ENCODE measurements at places on chromosomes 16 and 17.

GRCh38 chr16:10616756-10617640 is 36.6 kb upstream of the EMP2 start:
- DNase-seq: peak; percentile 69

- no peak for DNase-seq
Observed at GRCh38 chr16:20944861-20945574, 44.4 kb downstream of the LYRM1 start.

- no peak for DNase-seq
Observed at GRCh38 chr16:86470964-86471363, 39.4 kb upstream of the FOXF1 start.

DNA sequence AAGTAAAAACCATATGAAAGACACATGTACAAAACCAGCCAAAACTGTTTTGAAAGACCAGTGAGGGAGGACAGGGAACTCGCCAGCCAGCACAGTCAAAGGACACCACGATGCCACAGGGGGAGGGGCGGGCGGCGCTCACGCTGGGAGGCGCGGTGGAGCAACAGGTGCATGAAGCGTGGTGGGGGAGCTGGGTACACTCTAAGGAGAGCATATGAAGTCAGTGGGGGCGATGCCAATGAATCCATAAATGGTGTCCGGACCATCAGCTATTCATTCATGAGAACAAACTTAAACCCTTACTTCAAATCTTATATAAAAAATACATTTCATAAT is 101.0 kb upstream of the DNAH17 start:
- DNase-seq: no peak

- no peak for DNase-seq
Observed at GRCh38 chr17:71464241-71464640, 656.6 kb upstream of the SOX9 start.

DNA sequence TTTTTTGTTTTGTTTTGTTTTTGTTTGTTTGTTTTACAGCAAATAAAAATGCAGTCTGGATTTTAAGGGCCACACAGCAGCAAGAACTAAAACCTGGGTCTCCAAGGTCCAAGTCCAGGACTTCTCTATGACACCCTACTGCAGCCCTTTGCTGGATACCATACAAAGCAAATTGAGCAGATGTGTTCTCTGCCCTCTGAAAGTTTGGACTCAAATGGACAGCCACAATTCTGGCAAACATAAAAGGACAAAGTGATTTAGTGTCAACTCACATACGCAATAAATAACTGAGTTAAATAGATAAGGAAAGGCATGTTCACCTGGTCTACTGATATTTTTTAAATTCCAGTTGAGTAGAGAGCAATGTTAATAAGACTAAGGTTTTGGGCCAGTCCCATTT is 7.7 kb upstream of the ZNF652 start:
- DNase-seq: no peak

DNA sequence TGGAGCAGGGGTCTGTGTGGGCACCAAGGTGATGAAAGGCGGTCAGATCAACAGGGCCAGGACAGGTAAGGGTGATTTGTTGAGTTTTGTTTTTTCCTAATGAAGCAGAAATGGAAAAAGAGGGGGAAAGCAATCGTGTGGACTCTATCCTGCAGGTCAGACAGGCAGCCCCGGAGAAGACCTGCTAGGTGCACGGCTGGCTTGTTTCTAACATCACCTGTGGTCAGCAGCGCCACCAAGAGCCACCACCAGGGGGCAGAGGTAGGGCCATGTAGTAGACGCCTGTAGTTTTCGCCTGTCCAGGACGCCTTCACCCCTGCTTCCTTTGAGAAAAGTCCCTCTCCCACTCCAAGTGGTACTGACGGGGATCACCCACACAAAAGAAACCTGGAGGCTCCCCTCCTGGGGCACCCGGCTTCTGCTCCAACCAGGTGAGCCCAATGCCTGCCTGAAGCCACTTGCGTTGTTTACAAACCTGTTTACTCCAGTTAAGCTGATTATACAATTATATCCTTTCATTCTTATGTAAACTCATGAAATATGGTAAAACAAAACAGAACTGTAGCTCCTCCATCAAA is 54.2 kb upstream of the SEC14L1 start:
- peak; percentile 79 for DNase-seq

DNA sequence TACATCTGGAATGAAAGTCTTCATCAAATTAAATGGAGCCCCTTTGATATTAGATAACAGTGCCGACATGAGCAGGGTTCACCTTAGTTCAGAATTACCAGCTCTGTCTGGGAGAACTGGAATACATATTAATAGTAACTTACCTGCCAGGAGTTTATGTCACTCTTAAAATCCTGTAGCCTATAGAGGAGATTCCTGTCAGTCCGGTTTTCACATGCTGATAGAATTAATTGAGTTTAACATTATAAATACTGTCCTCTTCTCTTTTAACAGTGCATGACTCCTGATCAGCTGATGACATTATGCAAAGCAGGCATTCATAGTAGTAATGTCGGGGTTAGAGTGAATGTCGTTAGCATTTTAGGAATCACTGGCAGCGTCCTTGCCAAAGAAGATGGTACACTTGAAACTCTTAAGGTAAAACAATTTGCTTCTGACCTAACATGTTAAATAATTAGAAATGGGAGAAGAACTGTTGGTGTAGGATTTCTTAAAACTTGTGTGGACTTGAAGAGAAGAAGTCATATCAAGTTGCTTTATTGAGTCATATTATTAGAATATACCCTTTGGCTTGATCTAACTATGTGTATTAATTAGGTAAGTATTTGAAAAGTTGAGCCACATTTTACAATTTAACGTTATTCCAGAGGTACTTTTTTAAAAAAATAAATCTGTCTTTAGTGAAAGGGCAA is 34.3 kb downstream of the HEATR3 start:
- no peak for DNase-seq

DNA sequence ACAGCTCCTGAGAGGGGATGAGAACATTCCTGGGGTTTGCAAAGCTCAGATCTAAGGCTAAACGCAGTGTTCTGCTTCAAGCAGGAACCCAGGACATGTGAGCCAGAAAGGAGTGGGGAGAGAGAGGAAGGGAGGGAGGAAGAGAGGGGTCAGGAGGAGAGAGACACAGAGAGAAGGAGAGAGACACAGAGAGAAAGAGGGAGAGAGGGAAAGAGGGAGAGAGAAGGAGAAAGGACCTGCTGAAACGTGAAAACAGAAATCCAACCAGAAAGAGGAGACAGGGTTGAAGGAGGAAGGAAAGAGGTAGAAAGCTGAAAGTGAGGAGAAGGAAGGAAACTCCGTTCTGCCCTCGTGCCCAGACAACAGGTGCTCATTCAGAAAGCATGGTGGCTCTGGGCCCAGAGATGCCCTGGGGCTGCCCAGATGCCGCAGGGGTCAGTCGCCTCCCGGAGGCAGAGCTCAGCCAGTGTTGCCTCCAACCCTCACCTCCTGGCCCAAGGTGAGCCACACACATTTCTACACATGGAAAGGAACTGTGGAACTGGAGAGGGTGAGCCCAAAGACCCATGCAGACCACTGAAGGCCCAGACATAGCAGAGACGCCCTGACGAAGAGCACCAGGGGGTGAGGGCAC is 49.0 kb upstream of the ENPP7 start:
- DNase-seq: no peak

DNA sequence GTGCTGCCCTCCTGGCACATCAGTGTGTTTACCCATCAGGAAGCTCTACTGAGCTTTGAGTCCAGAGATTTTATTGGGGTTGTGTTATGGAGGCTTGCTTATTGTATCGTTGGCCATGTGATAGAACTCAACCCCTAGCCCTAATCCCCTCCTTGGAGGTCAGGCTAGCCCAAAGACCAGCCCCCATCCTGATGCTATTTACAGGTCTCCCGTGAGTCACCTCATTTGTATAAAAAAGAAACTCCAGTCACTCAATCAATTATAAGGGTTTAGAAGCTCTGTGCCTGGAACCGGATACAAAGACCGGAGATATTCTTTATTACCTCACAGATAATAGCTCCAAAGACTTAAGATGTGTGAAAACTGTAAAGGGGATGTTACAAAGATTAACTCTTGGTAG is 405.9 kb downstream of the CNTNAP4 start:
- no peak for DNase-seq

DNA sequence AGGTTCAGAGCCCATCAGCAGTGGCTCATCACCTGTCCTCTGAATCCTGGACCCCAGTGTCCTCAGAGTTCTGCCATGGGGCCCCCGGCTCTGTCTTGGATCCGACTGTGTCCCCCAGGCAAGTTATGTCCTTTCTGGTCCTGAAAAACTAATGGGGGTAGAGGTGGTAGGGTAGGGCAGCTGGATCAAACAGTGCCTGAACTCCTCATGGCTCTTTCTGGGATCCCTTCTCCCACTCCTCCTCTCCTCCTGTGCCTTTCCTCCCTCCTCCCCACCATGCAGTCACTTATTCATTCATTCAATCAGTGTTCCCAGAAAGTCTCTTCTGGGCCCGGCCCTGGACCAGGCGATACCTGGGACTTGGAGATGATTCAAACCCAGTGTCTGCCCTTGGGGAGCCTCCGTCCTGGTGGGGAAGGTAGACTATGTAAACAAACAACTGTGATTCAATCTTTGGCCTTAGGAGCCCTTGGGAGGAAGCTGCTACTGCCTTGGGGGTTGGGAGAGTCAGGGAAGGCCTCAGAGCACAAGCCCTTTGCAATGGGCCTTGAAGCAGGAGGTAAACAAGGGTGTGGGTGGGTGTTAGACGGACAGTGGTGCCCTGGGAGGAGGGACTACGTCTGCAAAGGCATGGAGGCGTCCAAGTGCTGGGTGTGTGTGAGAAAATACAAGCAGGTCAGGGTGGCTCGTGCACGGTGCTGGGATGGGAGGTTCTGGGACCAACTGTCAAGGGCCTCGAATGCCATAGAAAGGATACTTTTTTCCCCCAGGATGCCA is 6.4 kb upstream of the FAM83G start:
- no peak for DNase-seq

DNA sequence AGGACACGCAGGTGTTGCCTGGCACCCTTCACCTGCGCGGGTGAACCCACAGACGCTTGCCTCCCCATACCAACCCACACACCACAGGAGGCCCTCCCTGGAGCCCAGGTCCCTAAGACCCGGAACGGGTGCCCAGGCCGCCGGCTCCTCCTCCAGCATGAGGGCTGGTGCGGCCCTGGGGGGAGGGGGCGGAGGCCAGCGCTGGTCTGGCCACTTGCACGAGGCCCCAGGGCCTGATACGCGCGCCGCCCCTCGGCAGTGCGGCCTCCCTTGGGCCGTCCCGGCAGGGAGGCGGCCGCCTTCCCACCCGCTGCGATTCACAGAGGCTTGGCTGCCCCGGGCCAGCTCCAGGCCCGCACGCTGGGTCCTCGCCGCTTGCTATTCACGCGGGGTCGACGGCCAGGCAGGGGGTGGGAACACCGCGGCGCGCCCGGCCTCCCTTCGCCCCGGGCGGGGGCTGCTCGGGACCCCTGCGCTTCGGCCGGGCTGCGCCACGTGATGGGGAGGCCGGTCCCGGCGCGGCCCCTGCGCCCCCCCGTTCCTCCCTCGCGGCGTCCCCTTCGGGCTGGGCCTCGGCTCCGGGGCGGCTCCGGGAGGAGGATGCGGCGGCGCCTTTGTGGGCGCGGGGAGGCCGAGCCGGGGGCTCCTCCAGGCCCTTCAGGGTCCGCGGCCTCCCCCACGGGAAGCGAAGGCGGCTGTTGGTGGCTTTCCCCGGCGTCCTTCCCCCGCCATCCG is 685 bp downstream of the FASN start:
- DNase-seq: peak; percentile 71

DNA sequence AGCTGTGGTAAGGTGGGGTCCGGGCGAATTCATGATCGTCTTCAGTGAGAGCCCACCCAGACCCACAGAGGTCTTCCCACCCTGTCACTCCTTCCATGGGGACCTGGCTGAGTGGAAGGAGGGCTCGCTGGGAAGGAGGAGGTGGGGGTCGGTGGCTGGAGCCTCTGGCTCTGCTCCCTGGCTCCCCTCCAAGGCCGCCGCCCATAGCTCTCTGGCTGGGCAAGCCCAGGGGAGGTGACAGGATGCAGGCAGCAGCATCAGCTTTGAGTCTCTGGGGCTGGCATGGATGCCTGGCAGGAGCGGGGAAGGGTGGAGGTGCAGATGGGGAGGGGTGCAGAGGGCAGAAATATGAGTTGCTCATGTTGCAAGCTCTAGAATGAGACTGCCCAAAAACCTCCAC is 147.0 kb downstream of the ENGASE start:
- no peak for DNase-seq

- no peak for DNase-seq
Observed at GRCh38 chr17:27888067-27888466, 5.1 kb downstream of the LYRM9 start.

DNA sequence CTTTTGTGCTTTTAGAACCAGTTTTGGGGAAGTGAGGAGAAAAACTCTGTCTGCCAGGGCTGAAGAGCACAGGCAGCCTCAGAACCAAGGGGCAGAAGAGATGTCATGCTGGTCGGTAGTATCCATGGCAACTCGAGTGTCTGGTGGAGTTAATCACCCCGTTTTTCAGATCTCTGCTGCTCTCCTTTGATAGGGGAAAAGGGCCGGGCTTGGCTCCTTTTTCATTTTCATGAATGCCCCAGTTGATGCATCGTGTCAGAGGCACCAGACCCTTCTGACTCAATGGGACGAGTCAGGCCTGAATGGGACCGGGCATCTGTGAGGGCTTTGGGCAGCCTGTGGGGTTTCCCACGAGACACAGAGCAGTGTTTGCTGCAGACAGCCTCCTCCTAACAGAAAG is 304.6 kb downstream of the ABCC12 start:
- no peak for DNase-seq

DNA sequence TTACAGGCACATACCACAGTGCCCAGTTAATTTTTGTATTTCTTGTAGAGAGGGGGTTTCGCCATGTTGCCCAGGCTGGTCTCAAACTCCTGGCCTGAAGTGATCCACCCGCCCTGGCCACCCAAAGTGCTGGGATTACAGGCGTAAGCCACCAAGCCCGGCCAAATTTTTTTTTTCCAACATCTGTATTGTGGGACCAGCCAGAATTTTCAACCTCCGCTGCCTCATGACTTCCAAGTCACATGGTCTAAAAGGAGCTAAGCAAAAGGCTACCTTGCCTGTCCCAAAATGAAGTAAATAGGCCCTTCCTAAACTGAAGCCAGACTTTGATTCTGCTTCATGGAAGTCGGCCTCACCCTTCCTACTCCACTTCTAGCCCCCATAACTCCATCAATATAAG is 4.2 kb upstream of the SPAG7 start:
- DNase-seq: no peak

GRCh38 chr17:43040655-43041054 is 15.6 kb downstream of the RND2 start:
- DNase-seq: no peak

GRCh38 chr17:55062921-55063320 is 94.4 kb downstream of the STXBP4 start:
- DNase-seq: peak; percentile 16

DNA sequence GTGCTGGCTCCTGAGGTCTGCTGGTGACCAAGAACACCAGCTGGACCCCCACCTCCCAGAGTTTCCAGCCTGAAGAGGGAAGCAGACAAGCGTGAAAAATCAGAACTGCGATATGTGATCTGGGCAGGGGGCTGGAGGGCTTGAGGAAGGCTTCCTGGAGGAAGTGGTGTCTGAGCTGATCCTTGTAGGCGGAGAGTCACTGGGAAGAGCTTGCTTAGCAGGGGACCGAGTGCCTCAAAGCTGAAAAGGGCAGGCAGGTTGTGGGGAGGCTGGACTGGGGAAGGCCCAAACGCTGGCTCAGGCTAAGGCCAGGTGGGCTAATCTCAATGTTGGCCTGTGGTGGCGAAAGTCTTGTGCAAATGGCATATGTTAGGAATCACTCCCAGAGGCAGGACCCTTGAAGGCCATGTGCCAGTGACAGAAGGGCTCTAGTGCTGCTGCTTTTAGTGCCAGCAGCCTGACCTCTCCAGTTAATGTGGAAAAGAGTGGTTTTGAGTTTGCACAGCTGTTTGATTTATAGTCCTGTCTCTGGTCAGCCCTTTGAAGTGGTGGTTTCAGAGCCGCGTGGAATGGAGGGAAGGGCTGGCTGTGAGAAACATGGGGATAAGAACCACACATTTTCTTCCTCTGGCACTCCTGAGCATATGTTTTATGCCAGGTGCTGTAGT is 85.3 kb upstream of the LGALS9 start:
- no peak for DNase-seq

All from H54 (cell line).